ENCODE measurements at places on chromosomes 16 and 17.
A peak's percentile ranks its signal among the peaks of the same experiment; 100 is the strongest.

GRCh38 chr17:80446645-80447405 is 29.6 kb downstream of the NPTX1 start:
- DNase-seq, result no peak

DNA sequence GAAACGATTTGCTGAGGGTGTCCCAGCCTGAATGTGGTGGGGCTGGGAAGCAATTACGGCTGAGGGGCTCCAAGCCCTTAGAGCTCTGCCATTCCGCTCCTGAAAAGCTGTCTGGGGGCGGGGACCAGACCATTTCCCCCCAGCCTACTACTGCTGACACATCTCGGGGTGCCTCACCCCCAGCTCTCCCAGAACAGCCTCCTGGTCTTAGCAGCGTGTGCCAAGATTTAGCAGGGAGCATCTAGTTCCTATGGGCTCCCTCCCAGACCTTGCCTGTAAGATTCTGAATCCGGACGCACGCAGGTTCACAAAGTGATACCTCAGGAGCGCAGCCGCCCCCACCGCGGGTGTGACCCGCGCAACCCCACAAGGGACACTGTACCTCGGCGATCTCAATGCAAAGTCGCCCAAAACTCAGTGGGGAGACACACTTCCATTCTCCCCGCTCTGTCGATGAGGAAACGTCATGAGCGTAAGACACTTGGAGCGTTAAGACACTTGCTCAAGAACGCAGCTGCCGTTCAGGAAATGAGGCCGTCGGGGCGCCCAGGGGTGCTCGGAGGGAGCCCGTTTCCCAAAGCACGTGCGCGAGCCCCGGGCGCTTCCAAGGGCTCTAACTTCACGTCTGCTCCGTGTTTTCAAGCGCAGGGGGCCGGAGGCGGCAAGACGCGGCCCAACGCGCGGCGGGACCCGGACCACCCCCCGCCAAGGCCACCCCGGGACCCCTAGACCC is 629 bp downstream of the GEMIN4 start:
- no peak for DNase-seq

DNA sequence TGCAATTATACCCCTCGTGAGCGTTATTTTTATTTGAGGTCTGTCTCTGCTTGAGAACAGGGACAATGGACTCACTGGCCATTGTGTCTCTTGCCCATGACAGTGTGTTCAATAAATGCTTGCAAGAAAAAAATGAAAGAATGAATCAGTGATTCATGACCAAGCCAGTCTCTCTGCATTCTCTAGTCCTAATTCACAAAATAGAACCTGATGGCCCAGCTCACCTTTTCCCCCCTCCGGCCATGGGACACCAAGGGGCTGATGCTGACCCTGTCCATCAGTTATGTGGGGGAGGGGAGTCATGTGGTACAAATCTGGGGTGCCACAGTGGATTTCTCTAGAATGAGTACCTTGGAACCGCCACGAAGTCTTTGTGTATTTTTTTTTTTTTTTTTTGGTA is 38.2 kb downstream of the CCDC42 start:
- DNase-seq, result no peak

DNA sequence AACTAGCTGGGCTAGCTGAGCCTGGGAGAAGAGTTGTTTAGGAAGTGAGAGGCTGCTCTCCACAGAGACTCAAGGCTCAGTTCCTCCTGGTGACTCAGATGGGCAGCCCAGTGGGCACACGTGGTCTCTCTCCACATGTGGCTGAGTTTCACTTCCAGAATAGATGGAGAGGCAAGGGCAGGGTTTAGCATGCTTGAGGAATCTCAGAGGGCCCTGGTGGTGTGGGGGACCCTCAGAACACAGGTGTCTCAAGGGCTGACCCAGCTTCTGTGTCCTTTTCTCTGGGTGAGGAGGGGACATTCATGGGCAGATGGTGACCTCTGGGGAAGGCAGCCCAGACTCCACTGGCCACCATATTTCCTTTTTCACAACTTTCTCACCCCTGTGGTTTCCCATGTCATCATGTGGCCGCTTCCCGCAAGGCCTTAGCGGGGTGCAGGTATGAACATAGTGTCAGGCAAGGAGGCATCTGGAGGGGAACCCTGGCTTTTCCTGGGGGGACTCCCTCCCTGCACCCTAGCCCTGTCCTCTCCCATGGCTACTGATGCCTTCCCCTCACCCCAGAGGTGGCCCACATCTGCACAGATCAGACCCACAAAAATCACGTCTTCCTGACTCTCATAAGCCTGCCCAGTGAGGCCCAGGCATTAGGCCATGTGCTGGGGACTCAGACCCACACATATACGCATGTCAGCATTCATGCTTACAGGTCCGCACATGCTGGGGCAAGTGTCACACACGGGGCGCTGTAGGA is 3.3 kb downstream of the GRN start:
- no peak for DNase-seq

- no peak for DNase-seq
Observed at GRCh38 chr16:89904606-89905510, 13.8 kb upstream of the MC1R start.

DNA sequence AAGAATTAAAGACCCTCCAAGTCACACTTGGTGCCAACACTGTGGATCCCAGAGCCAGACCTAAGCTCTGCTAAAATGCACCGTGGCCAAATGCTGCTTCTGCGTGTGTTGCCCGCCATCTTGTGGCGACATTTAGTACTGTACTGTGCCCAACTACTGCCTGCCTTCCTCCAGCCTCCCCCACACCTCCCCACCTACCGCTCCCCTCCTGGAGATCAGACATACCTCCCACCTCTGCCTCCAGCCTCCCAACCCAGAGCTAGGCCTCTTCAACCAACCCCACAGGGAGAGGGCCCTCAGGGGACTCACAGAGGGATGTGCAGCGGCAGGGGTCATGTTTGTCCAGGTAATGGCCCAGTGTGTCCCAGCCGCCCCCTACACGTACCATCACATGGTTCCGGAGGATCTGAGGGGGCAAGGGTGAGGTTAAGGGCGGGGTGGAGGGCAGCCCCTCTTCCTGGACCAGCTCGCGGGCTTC is 5.5 kb downstream of the GAS2L2 start:
- DNase-seq, result peak; percentile 59

DNA sequence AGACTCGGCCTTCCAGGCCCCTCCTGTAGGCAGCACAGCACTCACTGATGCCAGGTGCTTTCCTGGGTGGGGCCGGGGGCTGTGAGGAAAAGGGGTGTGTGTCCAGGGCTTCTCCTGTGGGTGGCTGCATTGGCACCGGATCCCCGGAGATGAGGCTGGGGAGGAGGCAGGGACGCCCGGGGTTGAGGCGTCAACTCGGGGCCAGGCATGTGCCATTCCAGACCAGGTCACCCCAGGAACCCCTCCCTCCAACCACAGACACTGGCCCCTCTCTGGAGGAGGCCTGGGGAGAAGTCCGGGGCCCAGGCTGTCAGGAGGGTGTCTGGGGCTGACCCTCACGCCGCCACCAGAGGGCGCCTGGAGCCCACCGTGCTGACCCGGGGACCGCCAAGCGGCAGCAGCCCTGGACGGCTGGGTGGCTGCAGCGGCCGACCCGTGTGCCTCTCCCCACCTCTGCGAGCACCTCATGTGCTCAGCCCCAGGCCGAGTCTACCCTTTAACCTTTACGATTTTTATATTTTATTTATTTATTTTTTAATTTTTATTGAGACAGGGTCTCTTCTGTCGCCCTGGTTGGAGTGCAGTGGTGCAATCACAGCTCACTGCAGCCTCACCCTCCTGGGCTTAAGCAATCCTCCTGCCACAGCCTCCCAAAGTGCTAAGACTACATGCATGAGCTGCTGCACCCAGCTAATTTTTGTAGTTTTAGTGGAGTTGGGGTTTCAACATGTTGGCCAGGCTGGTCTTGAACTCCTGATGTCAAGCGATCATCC is 3.2 kb upstream of the METRN start:
- peak; percentile 63 for DNase-seq

DNA sequence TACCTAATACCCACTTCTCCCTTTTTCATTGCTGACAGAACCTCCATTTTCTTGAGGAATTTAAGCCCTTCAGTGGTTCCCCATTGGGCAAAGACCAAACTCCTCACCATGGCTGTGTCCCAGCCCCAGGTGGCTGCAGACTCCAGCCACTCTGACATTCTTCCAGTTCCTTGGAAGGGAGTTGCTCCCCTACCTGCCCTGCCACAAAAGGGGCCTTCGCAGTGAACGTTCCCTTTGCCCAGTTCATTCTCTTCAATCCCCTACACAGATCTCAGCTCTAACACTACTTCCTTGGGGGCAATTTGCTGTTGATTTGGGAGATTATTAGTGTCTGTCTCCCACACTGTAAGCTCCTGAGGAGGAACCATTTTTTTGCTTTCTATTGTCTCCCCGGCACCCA is 3.2 kb upstream of the AKTIP start:
- no peak for DNase-seq

DNA sequence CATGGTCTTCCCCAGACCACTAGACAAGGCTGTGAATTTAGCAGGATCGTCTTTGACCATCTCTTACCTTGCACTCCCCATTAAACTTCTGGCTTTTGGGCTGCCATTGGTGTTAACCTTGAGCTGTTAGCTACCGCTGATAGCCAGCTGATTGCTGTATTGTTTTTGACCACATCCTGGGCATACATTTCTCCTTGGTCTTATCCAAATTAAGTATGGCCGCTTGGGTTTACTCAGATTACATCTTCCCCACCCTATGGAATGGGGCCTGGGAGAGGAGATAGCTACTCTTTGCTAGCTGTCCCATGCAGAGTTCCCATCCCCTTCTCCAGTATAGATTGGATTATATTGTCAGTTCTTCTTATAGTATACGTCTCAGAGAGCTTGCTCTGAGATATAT is 270.4 kb upstream of the ELAC2 start:
- no peak for DNase-seq

DNA sequence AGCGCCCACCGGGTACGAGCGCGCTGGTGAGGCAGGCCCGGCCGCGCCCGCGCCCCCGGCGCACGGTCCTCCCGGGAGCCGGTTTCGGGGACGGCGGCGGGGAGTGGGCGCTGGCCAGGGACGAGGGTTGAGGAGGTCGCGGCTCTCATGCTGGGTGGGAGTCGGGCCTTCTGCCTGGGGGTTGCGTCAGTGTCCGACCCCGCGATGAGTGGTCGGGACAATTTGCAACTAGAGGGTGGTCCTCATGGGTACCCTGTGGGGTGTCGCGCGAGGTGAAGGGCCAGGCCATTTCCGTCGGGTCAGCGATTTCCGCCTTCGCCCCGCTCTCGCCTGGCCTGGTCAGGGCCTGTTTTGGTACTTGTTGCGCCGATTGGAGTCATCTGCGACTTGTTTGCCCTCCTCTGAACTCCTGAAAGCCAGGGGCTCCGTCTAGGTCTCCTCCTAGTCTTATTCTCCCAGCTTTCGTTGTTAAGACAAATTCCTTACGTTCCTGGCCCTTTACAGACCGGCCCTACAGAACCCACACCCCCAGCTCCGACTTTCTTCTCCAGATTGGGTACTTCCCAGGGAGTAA is 14.9 kb downstream of the NAA60 start:
- no peak for DNase-seq

Measured in stimulated activated CD8-positive, alpha-beta memory T cell treated with anti-CD3 and anti-CD28 coated beads, Interleukin-7, amount 100 ng/mL, for 24 hours (primary cell).